GM12878 (cell line): ENCODE measurements at places on chromosomes 4 and X. TPM values are rescaled to one million over a fixed set of nuclear protein-coding genes. Genes with fewer than 3 reads are reported as not detected.

The VSIG4 gene
- 0.13 and 0.36 TPM in 2 replicates for total RNA-seq

The TLR1 gene
- total RNA-seq = 22.4 and 22.9 TPM in 2 replicates

DNA sequence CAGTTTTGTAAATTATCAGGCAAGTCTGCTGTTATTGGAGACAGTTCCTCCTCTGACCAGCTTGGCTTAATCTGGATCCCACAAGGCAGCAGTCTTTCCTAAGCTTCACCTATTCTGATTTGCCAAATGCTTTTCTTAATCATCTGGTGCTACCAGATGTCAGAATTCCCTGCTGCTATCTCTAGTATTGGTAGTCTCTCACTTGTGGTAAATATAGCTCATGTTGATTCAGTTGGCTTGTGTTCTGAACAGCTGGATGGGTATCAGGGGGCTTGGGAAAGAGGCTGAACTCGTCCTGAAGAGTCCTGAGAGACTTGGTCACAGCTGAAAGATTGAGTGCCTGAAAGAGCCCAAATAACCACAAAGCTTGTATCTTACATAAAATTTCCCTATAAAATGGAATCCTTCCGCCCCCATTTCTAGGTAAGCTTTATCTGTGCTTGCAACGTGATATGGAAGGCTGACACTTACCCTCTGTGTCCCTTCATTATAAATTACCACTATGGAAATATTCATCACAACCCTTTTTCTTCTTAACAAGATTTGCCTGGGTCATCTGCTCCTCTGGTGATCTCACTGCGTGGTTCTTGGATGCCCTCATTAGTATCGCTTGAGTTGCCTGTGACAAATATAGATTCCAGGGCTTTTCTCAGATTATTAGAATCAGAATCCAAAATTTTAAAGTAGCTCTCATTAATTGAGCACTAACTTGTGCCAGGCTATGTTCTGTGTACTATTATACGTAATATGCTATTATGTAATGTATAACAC is 104.1 kb upstream of the GPRIN3 start:
- no peaks in the 10 kb centered on the region for H3K27me3 ChIP-seq
- no peak overlapping the region for H3K4me3 ChIP-seq
- no peaks in the 10 kb centered on the region for H3K36me3 ChIP-seq
- no peaks in the 10 kb centered on the region for H3K4me1 ChIP-seq
- no peak for DNase-seq
- H3K27ac ChIP-seq = no peak overlapping the region

GRCh38 chr4:159305129-159305528 is 202.2 kb downstream of the RAPGEF2 start:
- H3K4me1 ChIP-seq = no peaks in the 10 kb centered on the region
- no peak overlapping the region for H3K4me3 ChIP-seq
- H3K27ac ChIP-seq = no peak overlapping the region
- no peaks in the 10 kb centered on the region for H3K36me3 ChIP-seq
- DNase-seq = no peak

DNA sequence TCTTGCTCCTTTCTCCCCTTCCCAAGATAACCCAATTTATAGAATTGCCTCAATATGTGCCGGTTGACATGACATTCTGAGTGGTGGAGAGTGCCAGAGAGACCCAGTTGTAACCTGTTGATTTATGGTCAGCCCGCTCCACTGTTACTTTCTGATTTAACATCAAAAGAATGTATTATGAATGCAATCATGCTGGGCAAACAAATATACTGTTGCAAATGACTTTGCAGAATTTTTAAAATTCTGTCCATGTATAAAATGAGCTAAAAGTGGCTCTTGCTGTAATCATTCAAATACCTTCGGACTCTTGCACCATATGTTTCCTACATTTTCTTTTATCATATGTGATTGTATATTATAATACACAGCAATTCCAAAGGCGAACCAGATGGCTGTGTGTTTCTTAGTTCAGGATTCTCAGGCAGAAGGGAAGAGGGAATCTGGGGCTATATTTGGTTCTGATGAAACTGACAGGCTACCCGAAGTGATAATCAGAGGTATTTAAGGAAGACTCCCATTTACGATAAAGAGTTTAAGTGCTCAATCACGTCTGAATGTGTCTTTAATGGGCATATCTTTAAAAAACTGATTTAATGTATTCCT is 131.7 kb downstream of the CLCN4 start:
- no peak overlapping the region for H3K27ac ChIP-seq
- no peaks in the 10 kb centered on the region; the same call in 1 of the 2 replicates for H3K27me3 ChIP-seq
- no peaks in the 10 kb centered on the region for H3K36me3 ChIP-seq

GRCh38 chr4:77538574-77539157 is 67.0 kb upstream of the CXCL13 start:
- no peaks in the 10 kb centered on the region for H3K36me3 ChIP-seq
- H3K27ac ChIP-seq = no peak overlapping the region
- no peak overlapping the region for H3K4me3 ChIP-seq
- H3K27me3 ChIP-seq = no peaks in the 10 kb centered on the region
- DNase-seq = no peak

DNA sequence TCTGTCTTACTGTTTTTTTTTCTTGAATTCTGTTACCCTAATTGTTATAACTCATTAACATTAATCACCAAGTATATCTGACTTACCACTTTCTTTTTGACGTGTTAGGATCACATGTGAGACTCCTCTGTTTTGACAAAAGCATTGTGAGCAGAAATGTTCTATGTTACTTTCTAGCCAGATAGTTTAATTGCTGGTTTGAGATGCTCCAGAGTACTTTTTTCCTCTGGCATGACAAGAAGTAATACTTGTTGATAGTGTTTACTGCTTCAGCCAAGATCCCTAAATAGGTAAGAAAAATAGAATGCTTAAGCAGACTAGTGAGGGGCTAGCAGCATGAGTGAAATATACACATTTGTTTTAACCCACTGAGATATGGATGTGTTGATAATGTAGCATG is 303.9 kb upstream of the PABPC4L start:
- no peaks in the 10 kb centered on the region for H3K4me1 ChIP-seq
- H3K4me3 ChIP-seq = no peak overlapping the region
- H3K36me3 ChIP-seq = no peaks in the 10 kb centered on the region
- no peak overlapping the region for H3K27ac ChIP-seq

DNA sequence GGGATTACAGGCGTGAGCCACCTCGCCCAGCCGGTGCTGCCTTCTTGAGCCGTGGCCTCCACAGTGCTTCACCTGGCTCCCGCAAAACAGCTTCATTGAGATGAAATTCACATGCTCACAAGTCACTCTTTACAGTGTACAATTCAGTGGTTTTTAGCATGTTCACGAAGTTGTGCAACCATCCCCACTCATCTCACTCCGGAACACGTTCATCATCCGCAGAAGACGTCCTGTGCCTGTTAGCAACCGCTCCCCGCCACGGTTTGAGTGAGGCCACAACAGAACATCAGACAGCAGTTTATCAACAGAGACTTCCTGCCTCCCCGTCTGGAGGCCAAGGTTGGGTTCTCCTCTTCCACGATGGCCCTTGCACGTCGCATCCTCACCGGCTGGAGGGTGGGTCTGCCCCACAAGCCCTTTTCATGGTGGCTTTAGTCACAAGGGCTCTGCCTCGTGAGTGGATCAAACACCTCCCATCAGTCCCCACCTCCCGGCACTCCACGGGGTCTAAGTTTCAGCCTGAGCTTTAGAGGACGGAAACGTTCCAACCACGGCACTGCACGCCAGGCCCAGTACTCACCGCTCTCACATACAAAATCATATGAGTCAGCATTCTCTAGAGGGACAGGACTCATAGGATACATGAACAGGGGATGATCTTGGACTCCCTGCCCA is 29.6 kb upstream of the SPON2 start:
- H3K36me3 ChIP-seq = no peaks in the 10 kb centered on the region
- H3K4me3 ChIP-seq = no peak overlapping the region
- peaks cover 38% of the 10 kb centered on the region for H3K4me1 ChIP-seq
- peak; percentile 65 for DNase-seq
- no peaks in the 10 kb centered on the region for H3K27me3 ChIP-seq

- H3K36me3 ChIP-seq = no peaks in the 10 kb centered on the region
- H3K27ac ChIP-seq = peak overlapping the region; percentile 91
- H3K4me1 ChIP-seq = peaks cover 35% of the 10 kb centered on the region
- no peak for DNase-seq
Observed at GRCh38 chr4:104967034-104967401, 179.7 kb upstream of the TET2 start.

GRCh38 chr4:72587334-72587733 is 18.3 kb upstream of the ADAMTS3 start:
- no peak overlapping the region for H3K4me3 ChIP-seq
- H3K36me3 ChIP-seq = no peaks in the 10 kb centered on the region
- H3K27me3 ChIP-seq = no peaks in the 10 kb centered on the region
- no peak overlapping the region for H3K27ac ChIP-seq

DNA sequence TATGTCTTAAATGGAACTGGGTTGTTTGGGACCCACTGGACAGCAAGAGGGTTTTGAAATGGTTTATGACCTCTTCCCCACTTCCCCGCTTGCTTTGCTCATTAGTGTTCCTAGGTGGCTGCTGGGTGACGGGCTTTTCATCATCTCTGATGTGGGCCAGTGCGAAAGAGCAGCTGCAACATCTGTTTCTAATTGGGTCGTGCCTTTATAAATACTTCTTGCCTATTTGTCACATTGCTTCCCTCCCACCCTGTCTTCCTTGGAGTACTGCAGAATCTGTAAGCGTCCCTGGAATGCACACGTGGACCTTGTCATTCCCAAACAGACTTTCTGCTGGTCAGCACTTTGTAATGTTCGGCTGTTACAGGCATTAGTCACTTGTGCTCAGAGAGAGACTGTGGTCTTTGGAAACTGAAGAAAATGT is 35.2 kb downstream of the SEPTIN11 start:
- H3K4me3 ChIP-seq = no peak overlapping the region
- no peaks in the 10 kb centered on the region for H3K27me3 ChIP-seq
- H3K4me1 ChIP-seq = peaks cover 48% of the 10 kb centered on the region

- H3K36me3 ChIP-seq = no peaks in the 10 kb centered on the region
- no peak for DNase-seq
Observed at GRCh38 chrX:34140816-34141215, 8.7 kb upstream of the FAM47A start.

DNA sequence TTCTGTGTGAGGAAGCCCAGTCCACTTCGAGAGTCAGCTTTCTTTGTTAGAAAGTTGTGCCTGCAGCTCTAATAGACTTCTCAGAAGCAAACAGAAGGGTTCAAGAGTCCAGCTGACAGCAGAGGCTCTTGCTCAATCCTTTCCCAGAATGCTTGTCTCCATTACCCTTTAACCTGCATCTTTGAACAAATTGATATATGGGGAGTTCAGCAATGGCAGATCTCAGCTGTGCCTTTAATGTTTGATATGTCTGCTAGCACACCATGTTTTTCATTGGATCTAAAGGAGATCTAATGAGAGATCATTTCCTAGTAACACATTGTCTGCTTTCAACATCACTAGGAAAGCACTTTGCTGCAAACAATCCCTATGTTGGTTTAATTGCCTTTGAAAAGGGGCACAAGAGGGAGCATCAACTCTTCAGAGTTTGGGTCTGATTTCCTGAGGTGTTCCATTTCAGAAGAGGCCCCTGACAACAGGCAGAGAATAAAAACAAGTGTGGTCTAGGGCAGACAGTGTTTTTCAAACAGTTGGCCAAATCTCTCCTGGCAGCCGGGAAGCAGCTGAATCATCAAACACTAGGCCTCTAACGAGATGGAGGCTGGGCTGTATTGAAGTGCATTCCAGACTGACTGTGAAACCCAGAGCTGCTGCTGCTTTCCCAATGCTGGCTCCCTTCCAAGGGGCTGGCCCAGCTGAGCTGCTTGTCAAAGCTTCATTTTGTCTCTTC is 55.5 kb downstream of the LUZP4 start:
- no peak overlapping the region for H3K27ac ChIP-seq
- H3K27me3 ChIP-seq = no peaks in the 10 kb centered on the region; the same call in 1 of the 2 replicates
- no peak overlapping the region for H3K4me3 ChIP-seq
- DNase-seq = no peak
- no peaks in the 10 kb centered on the region for H3K36me3 ChIP-seq
- no peaks in the 10 kb centered on the region for H3K4me1 ChIP-seq

- H3K36me3 ChIP-seq = no peaks in the 10 kb centered on the region; the same call in 1 of the 2 replicates
- H3K27ac ChIP-seq = peak overlapping the region; percentile 3
- no peak for DNase-seq
- H3K4me1 ChIP-seq = peaks cover 55% of the 10 kb centered on the region
- no peaks in the 10 kb centered on the region for H3K27me3 ChIP-seq
Observed at GRCh38 chr4:87037671-87038334, 103.0 kb downstream of the AFF1 start.

GRCh38 chrX:80578517-80579105 is 158.4 kb downstream of the TENT5D start:
- DNase-seq = no peak
- H3K27ac ChIP-seq = no peak overlapping the region
- no peaks in the 10 kb centered on the region for H3K27me3 ChIP-seq

GRCh38 chr4:84258905-84259830 is 239.9 kb downstream of the NKX6-1 start:
- H3K27ac ChIP-seq = no peak overlapping the region
- peak; percentile 37 for DNase-seq
- no peaks in the 10 kb centered on the region for H3K36me3 ChIP-seq
- H3K4me3 ChIP-seq = no peak overlapping the region

- H3K4me1 ChIP-seq = no peaks in the 10 kb centered on the region
- H3K27ac ChIP-seq = no peak overlapping the region
- no peak for DNase-seq
- no peaks in the 10 kb centered on the region for H3K36me3 ChIP-seq
- no peak overlapping the region for H3K4me3 ChIP-seq
Observed at GRCh38 chr4:98672583-98673287, 14.3 kb upstream of the TSPAN5 start.

DNA sequence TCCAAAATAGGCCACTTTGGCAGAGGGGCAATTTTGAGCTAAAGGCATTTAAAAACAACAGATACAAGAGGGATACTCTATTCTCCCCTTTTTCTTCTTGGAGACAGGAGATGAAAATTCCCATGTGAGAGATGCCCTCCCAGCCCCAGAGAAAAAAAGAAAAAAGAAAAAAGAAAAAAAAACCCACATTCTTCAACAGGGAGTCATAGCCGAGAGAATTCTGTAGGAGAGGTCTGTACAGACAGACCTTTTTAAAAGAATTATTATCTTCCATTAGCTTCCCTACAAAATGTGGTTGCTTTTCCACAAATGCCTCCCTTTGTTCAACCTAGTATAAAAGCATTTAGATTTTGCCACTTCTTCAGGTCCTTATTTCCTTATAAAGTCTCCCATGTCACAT is 89.9 kb downstream of the SPCS3 start:
- no peak overlapping the region for H3K27ac ChIP-seq
- H3K4me1 ChIP-seq = peaks cover 15% of the 10 kb centered on the region
- no peak overlapping the region for H3K4me3 ChIP-seq
- DNase-seq = no peak
- no peaks in the 10 kb centered on the region for H3K36me3 ChIP-seq

- H3K4me3 ChIP-seq = no peak overlapping the region
- H3K4me1 ChIP-seq = no peaks in the 10 kb centered on the region
- no peaks in the 10 kb centered on the region for H3K27me3 ChIP-seq
- H3K36me3 ChIP-seq = no peaks in the 10 kb centered on the region
- no peak for DNase-seq
Observed at GRCh38 chrX:127873637-127874036, 178.6 kb downstream of the ACTRT1 start.

- H3K27ac ChIP-seq = peak overlapping the region; percentile 21; the same call in 1 of the 2 replicates
- H3K4me1 ChIP-seq = no peaks in the 10 kb centered on the region
- no peaks in the 10 kb centered on the region for H3K36me3 ChIP-seq
Observed at GRCh38 chr4:39732728-39733127, 34.8 kb downstream of the UBE2K start.

- H3K27me3 ChIP-seq = peaks cover 17% of the 10 kb centered on the region
- H3K4me1 ChIP-seq = no peaks in the 10 kb centered on the region
- H3K27ac ChIP-seq = no peak overlapping the region
- DNase-seq = no peak
- H3K4me3 ChIP-seq = no peak overlapping the region
Observed at GRCh38 chr4:30718021-30718542, 2.1 kb upstream of the PCDH7 start.
